ENCODE measurements at places on chromosomes 5 and 9.

GRCh38 chr9:136642439-136642921, 20.2 kb upstream of the EGFL7 start:
- DNase-seq, result no peak

DNA sequence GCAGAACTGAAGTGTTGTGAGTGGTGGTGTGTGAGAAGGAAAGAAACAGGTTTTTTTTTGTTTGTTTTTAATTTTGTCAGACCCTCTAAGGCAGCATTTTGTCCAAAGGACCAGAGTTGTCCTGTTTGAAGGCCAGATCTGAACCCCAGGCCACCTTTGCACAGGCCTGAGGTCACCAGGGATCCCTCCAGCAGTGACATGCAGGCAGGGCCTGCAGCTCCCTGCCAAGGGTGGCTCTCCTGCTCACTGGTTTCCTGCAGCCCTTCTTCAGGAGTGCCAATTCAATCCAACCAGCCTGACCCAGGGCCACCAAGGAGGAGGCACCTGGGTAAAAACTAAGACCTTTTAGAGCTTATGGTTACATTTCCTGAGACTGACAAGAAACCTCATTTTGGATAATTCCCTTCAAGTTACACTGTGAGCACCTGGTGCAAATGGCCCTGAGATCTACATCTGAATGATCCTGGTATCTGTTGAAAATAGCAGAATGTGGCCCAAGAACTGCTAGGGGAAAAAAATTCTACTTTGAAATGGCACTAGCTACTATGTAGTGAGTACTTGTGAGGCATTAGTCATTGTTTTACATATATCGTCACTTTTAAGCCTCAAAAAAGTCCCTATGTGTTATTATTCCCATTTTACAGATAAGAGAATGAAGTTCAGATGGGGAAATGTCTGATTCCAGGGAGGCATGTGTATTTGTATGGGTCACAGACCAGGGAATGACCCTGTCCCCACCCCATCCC, 33.5 kb upstream of the SMU1 start:
- DNase-seq, result no peak

DNA sequence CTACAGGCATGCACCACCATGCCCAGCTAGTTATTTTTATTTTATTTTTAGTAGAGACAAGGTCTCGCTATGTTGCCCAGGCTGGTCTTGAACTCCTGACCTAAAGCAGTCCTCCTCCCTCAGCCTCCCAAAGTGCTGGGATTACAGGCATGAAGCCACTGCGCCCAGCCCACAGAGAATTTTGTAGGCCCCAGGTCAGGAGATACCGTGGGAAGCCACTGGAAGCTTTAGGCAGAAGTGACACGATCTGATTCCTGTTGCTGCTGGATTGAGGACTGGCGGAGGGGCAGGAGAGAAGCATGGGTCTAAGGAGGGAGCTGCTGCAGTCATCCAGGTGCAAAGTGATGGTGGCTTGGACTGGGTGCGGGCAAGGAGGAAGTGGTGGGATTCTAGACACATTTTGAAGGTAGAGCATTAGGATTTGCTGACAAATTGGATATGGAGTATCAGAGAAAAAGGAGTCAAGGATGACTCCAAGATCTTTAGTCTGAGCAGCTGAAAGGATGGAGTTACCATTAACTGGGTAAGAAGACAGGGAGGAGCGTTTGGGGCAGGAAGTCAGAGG, 20.7 kb downstream of the TCF7 start:
- DNase-seq, result no peak

GRCh38 chr5:178671602-178672144, 44.8 kb upstream of the CLK4 start:
- DNase-seq, result no peak
